ENCODE measurements at places on chromosomes 13 and 19. TPM values are rescaled to one million over a fixed set of nuclear protein-coding genes. Genes with fewer than 3 reads are reported as not detected.

Gene RUBCNL
- 122 TPM for polyA plus RNA-seq

Gene USHBP1
- polyA plus RNA-seq = not detected

Gene TPTE2
- polyA plus RNA-seq = not detected

Gene CCNE1
- polyA plus RNA-seq = not detected

Gene GGN
- polyA plus RNA-seq = not detected

Gene C19orf33
- polyA plus RNA-seq = not detected

Gene IQCN
- 1.1 TPM for polyA plus RNA-seq

Gene KCNN4
- 10.2 TPM for polyA plus RNA-seq

Gene BICRA
- 0.86 TPM for polyA plus RNA-seq

Gene OR7A5
- not detected for polyA plus RNA-seq

Gene RNF225
- polyA plus RNA-seq = not detected

Gene NLRP4
- 0.53 TPM for polyA plus RNA-seq

Gene C19orf85
- not detected for polyA plus RNA-seq

Gene CFAP97D2
- polyA plus RNA-seq = not detected

Gene PGLYRP2
- not detected for polyA plus RNA-seq

Gene NXNL1
- not detected for polyA plus RNA-seq

Gene ZNF850
- polyA plus RNA-seq = 1.4 TPM

Gene C19orf81
- polyA plus RNA-seq = not detected

Gene MEIOSIN
- not detected for polyA plus RNA-seq

Gene LGALS14
- not detected for polyA plus RNA-seq

Gene NOTCH3
- not detected for polyA plus RNA-seq

Gene ATP4B
- not detected for polyA plus RNA-seq

Gene THSD8
- not detected for polyA plus RNA-seq

Gene PRODH2
- polyA plus RNA-seq = not detected

Gene SULT2A1
- polyA plus RNA-seq = not detected

Gene PSG7
- not detected for polyA plus RNA-seq

Gene UTP14C
- 1.3 TPM for polyA plus RNA-seq

Gene CTXN1
- not detected for polyA plus RNA-seq

Gene NUDT15
- polyA plus RNA-seq = 32.3 TPM

Gene NLRP9
- polyA plus RNA-seq = not detected

Gene ZNF536
- polyA plus RNA-seq = not detected

Gene BRME1
- not detected for polyA plus RNA-seq

Gene LYL1
- polyA plus RNA-seq = 48.5 TPM

Gene IFNL1
- polyA plus RNA-seq = not detected

Gene OR10H2
- not detected for polyA plus RNA-seq

Gene SERP2
- not detected for polyA plus RNA-seq

Gene RANBP3
- 6.5 TPM for polyA plus RNA-seq

Gene ZNF382
- polyA plus RNA-seq = 4.3 TPM

Gene FIZ1
- polyA plus RNA-seq = 5.2 TPM

Gene SYNGR4
- polyA plus RNA-seq = not detected

Gene SERTM1
- polyA plus RNA-seq = not detected

Gene VSTM2B
- not detected for polyA plus RNA-seq

Gene RDH8
- not detected for polyA plus RNA-seq

Gene SPTBN4
- not detected for polyA plus RNA-seq

Gene SLC7A9
- polyA plus RNA-seq = not detected

Gene ZNF419
- 11.9 TPM for polyA plus RNA-seq

Gene ZNF793
- polyA plus RNA-seq = 2.8 TPM

Gene DNAAF3
- not detected for polyA plus RNA-seq

Gene POSTN
- polyA plus RNA-seq = not detected

Gene ZNF442
- 2.5 TPM for polyA plus RNA-seq

Gene LRRC8E
- not detected for polyA plus RNA-seq
